ENCODE measurements at places on chromosomes 1 and 21.

GRCh38 chr1:39996396-39997004, 41.6 kb downstream of the MFSD2A start:
- no peak for DNase-seq

GRCh38 chr1:235776396-235776795, 90.3 kb downstream of the LYST start:
- no peak for DNase-seq

DNA sequence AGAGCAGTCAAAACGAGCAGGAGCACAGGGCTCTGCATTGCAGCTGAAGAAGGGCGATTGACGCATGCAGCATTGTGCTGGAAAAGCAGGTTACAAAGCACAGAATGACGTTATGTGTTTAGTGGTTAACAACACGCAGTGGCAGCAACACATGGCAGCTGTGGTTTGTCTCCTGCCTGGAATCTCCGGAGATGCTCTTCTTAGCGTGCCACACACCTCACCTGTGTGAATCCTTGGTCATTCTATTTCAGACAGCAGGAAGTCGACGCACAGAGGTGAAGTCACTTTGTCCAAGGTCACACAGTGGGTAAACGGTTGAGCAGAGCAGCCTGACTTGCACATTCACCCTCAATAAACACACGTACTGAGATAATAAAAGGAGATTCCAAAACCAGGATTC, 14.7 kb downstream of the OBSCN start:
- no peak for DNase-seq

DNA sequence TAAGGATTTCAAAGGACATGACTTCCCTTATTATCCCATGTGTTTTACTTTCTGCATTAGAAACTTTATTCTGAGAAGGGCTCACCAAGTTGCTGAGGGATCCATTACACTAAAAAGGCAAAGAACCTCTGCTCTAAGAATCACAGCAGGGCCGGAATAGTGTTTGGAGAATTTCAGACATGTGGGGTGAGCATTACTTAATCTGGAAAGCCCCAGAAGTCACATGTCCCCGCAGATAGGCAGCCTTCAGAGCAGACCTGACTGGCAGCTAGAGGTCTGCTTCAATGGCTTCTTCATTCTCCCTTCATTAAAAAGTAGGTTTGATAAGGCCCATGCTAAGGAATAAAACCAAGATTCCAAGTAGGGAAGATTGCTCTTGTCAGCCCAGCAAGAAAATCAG, 52.6 kb upstream of the RBM15 start:
- DNase-seq = no peak

GRCh38 chr1:233217832-233218231, 77.7 kb downstream of the PCNX2 start:
- DNase-seq = no peak

GRCh38 chr1:119462964-119463363, 44.0 kb upstream of the HSD3B1 start:
- no peak for DNase-seq

GRCh38 chr1:44390277-44390676, 14.8 kb upstream of the RNF220 start:
- DNase-seq = no peak

- DNase-seq = no peak
Measured at GRCh38 chr1:110225212-110225611, 15.1 kb downstream of the KCNC4 start.

DNA sequence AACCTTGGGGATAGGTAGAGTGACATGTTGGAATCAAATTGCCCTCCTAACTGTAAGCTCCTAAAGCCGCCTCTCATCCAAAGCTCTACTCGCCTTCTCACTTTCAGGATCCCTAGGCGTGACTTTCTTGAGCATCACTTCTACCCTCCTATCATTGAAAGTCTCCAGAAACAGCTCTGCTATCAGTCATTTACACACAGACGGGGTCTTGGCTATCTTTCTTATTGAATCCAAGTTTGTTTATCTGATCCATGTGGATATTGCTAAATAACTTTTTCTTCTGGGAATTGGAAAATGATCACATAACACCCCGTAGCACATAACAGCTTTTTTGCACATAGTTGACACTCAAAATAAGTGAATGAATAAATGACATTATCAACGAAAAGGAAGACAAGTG, 216.4 kb upstream of the KIAA0040 start:
- DNase-seq = no peak

GRCh38 chr1:58136387-58136786, 410.1 kb downstream of the OMA1 start:
- no peak for DNase-seq

DNA sequence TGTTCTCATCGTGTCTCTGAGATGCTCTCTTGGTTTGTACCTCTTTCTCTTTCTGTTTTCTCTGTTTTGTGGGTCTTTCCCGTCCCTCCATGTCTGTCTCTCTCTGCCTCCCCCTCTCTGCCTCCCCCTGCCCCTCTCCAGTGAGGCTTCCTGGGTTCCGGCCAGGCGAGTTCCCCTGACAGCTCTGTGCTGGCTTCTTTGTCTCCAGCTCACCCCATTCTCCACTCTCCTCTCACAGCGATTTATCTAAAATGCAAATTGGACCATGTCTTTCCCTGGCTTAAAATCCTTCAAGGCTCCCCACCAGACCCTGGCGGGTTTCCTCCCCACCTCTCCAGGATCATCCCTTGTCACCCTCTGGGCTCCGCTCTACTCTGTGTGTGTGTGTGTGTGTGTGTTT, 202.4 kb upstream of the POU3F1 start:
- DNase-seq = no peak

GRCh38 chr1:174678657-174679056, 230.9 kb downstream of the GPR52 start:
- no peak for DNase-seq

DNA sequence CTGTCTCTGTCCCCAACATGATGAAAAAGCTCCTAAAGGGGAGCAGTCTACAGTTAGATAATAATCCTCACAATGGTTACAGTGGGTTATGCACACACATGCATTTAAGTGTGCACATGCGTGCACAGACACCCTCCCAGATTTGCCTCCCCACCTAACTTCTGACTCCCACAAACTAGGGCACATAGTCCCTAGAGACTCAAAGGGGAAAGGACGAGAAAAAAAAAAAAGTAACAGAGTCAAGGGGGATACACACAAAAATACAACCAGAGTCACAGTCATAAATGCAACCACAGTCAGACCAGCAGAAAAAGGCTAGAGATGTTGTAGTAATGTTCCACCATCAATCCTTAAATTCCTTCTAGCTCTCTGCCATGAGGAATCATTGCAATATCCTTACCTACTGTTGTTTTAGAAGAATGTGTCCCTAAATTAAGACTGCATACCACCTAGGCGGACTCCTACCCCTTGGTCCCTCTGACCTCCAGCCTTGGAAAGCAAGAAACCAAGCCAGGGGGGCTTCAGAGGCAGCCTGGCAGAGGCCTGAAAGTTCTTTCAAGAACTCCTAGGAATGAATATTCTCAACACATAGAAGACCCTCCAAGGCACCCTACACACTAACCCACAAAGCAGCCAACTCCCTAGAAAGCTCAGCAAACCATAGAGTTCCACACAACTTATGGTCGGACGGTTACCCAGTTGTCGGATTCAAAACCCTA, 1.3 kb downstream of the CRTC2 start:
- no peak for DNase-seq

GRCh38 chr1:29227511-29227910, 3.2 kb downstream of the MECR start:
- no peak for DNase-seq

DNA sequence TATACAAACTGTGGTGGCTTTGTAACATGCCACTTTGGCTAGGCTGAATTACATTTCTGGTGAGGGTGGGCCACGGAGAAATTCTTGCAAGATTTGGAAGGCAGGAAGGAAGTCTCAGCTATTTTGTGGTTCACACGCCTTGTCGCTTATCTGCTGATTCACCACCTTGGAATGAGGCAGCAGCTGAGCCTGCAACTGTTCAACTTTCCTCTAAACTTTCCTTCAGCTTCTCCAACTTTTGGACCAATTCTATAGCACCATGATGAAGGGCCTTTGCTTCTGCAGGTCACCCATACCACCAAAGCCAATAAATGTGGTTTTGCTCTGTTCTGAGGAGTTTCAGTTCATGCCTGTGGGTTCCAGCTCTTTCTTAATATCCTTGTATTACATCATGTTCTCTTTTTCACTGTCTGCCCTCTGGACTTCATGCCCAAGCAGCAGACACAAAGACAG, 337.6 kb upstream of the SNX7 start:
- no peak for DNase-seq

DNA sequence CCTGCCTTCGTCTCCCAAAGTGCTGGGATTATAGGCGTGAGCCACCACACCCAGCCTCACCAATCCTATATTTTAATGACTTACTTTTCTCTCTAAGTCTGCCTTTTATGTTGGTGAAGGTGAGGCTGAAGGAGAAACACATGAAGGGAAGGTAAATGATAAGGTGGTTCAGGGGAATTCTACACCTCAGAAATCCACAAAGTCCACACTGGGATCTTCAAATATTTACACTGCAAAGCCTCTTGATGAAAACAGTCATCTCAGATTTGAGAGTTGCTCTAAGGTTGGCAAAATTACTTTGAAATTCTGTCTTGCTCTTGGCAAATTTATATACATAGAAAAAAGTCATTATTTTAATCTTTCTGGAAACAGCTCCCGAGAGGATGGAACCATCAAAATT, 42.0 kb upstream of the CACHD1 start:
- no peak for DNase-seq

- no peak for DNase-seq
Measured at GRCh38 chr1:116337398-116337797, 35.6 kb upstream of the ATP1A1 start.

DNA sequence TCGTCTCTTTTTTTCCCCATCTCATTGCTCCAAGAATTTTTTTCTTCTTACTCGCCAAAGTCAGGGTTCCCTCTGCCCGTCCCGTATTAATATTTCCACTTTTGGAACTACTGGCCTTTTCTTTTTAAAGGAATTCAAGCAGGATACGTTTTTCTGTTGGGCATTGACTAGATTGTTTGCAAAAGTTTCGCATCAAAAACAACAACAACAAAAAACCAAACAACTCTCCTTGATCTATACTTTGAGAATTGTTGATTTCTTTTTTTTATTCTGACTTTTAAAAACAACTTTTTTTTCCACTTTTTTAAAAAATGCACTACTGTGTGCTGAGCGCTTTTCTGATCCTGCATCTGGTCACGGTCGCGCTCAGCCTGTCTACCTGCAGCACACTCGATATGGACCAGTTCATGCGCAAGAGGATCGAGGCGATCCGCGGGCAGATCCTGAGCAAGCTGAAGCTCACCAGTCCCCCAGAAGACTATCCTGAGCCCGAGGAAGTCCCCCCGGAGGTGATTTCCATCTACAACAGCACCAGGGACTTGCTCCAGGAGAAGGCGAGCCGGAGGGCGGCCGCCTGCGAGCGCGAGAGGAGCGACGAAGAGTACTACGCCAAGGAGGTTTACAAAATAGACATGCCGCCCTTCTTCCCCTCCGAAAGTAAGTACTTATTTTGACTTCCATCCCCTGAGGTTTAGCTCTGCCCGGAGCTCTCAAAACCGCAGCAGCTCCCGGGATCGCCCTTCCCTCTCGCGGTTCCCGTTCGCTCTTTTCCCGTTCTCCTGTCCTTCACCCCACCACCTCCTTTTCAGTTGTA, 1.5 kb downstream of the TGFB2 start:
- DNase-seq = no peak

GRCh38 chr21:15472108-15473040, 257.4 kb upstream of the USP25 start:
- no peak for DNase-seq

- DNase-seq = no peak
Measured at GRCh38 chr1:88877382-88877825, 14.0 kb downstream of the GTF2B start.

- DNase-seq = no peak
Measured at GRCh38 chr21:43805275-43805800, 16.0 kb downstream of the RRP1 start.

- no peak for DNase-seq
Measured at GRCh38 chr1:65505547-65506300, 85.3 kb downstream of the LEPR start.

GRCh38 chr1:31739346-31739745, 24.8 kb downstream of the ADGRB2 start:
- DNase-seq = no peak

DNA sequence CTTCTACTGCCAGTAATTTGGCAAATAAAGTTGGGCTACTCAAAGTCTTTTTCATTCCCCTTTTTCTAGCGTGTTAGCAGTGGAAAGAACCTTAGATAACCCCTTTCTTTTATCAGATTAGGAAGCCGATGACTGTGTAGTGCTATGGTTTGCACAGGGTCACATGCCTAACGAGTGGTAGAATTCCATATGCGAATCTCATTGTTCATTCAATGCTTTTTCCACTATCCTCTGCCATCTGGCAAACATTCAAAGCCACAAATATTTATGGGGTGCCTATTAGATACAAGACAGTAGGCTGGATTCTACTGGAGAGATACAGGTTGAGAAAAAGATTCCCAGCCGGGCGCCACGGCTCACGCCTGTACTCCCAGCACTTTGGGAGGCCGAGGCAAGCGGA, 14.9 kb upstream of the IER5 start:
- no peak for DNase-seq

- no peak for DNase-seq
Measured at GRCh38 chr1:72851597-72851996, 569.3 kb upstream of the NEGR1 start.
